ENCODE measurements at places on chromosomes 4 and X.
A peak's percentile ranks its signal among the peaks of the same experiment; 100 is the strongest.

- no peak for DNase-seq
Measured at GRCh38 chr4:152352215-152352614, 183.7 kb downstream of the FBXW7 start.

DNA sequence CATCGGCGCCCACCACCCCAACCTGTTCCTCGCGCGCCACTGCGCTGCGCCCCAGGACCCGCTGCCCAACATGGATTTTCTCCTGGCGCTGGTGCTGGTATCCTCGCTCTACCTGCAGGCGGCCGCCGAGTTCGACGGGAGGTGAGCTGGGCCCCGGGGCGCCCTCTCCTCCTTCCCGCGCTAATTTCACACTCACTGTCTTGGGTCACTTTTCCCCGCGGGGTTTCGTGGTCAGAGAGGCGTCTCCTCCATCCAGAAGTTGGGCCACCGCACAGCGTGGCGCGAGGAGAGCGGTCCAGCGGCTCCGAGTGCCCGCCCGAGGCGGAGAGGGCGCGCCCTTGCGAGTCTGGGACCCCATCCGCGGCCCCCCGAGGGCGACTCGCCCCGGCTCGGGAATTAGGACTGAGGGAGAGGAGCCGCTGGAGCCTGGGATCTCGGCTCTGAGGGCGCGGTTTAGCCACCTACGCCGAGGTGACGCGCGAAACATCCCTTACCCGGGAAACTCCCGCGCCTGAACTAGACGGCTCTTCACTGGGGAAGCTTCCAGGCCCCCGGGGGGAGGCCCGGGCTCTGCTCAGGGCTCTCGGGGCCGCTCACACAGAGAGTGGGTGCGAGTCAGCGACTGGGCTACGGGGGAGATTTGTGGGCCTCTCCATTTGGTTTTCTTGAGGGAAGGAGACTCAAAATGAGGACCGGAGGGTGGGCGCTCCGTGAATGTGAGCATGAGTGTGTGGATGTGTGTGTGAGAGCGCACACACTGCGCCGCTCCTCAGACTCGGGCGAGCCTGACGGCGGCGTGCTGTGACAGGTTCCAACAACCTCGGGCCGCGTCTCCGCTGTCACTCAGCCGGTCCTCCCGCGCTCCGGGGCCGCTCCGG is 551 bp downstream of the NPNT start:
- DNase-seq: peak; percentile 78

DNA sequence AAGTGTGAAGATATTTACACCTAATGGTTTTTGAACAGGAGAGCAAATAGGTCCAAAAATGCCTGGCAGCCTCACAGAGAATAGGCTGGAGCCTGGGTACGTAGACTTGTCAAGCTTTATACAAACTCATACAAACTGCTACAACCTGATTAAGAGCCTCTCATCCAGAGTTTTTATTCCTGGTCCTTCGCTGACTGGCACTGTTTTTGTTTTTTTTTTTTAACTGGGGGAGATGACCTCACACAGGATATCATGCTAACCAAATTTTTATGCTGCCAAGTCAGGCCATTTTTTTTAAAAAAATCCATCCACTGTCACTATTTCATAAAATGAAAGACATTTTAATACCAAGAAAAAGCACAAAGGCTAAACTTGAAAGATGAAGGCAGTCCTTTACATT is 1.9 kb downstream of the FAM114A1 start:
- DNase-seq: no peak

- DNase-seq: no peak
Measured at GRCh38 chr4:88366460-88366859, 12.2 kb upstream of the HERC6 start.

DNA sequence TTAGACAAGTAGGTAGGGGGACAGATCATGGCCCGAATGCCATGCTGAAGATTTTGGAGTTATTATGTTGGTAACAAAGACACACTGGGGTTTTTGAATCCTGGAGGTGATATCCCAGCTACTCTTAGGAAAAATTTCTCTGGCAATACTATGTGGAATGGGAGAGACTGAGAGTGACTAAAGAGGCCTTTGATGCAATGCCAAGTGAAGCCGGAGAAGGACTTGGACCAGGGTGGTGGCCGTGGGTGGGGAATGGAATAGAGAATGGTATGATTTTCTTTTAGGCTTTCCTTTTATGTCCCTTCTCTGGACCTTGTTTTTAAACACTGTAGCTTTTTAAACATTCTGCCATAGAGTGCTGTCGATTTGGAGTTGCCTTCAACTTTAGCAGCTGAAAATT is 141.6 kb downstream of the DCLK2 start:
- DNase-seq: no peak

DNA sequence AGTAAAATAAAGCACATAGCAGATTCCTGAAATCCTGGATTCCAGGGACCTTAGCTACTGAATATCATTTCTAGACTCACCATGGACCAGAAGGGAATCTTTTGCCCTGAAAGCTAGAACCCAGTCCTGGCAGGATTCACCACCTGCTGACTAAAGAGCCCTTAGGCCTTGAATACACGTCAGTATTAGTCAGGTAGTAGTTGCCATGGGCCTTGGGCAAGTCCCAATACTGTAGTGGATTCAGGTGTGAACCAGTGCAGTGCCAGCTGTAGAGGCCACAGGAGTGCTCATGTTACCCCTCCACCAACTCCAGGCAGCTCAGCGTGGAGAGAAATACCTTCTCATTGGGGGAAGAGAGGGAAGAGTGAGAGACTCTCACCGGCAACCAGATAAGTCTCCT is 64.1 kb upstream of the UBQLN2 start:
- no peak for DNase-seq

DNA sequence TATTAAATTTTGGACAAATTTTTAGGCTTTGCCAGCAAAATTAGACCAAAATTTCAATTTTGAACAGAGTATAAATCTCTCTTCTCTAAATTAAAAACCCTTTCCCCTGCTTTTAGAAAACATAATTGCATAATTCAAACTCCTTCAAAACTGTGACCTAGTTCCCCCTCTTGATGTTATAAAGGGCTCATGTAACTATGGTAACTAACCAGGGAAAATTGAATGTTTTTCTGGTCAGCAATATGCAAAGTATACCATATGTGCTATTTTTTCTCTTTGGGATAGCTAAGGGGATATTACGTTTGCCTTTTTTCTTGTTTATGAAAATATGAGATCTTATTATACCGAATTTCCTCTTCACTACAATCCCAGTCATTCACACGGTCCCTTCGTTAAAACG is 5.1 kb upstream of the ING2 start:
- no peak for DNase-seq

DNA sequence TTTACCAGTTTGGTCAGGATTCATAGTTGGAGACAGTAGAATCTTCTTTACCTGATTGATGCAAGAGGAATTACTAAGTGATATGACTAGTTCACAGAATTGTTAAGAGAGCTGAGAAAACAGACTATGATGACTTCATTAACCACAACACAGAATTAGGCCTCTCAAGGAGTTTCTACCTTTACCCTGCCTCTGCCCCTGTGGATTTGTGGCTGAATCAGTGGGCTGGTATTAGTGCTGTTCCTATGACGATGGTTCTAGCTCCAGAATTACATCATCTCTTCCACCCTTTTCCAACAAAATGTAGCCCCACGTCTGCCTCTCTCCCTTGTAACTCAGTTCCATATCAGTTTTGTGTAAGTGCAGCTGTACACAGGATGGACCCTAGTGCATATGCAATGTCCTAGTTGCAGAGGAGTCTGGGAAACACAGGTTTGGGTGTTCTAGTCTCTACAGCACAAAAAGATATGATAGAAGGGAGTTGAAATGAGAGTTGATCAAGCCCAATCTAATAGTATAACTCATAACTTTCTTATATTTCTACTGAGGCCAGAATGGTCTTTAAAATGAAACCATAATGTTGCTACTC is 99.3 kb downstream of the ANXA5 start:
- no peak for DNase-seq

DNA sequence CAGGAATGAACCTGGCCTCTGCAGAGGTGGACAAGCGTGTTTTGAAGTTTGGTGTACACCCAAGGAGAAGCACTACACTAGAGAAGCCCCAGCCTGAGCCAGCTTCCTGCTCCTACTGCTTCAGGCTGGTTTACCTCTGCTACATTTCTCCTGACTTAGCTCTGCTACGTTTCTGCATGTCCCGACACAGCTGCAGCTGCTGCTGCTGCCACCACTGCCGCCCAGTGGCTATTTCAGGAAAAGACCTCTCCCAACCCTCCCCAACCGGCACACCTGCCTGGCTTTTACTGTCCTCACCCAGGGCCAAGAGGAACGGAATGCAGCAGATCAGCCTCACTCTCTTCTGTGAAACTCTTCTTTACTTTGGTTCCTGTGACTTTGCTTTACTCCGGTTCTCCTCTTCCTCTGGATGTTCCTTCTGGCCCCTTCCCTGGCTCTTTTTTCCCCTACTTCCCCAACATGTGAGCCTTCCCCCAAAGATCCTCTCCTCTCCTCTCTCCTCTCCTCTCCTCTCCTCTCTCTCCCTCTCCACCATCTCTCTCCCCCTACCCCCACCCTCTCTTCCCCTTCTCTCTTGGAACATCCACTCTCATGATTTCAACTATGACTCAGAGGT is 3.1 kb upstream of the P2RY4 start:
- no peak for DNase-seq

DNA sequence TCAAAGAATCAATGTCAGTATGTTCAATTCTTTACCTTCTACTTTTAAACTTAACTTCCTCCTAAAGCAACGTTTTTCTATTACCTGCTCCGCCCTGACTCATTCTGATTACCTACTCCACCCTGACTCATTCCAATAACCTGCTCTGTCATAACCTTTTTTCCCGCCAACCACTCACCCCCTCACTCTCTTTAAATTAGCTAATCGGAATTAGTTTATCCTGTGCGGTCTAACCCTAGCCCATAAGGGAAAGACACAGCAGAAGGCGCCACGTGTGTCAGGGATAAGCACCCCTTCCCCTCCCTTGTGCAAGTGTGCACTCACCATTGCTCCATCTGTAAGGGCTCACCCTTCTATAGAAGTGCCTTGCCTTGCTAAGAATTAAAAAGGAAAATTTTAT is 64.4 kb downstream of the EIF4E start:
- DNase-seq: no peak

DNA sequence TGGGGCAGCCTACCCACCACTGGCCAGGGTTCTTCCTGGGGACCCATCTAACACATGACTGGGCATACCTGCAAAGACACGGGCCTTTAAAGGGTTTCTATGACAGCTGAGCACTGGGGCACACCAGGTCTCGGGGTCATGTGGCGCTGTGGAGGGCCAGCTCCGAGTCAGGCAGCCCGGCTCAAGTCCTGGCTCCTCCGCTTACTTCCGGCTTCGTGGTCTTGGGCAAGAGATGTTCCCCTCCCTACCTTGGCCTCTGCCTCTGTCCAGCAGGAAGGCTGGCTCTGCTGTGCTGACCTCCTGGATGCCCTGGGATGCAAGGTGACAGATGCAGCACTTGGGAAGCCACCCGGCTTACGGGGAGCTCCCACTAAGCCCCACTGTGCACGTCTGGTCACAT is 37.6 kb downstream of the HTRA3 start:
- no peak for DNase-seq

DNA sequence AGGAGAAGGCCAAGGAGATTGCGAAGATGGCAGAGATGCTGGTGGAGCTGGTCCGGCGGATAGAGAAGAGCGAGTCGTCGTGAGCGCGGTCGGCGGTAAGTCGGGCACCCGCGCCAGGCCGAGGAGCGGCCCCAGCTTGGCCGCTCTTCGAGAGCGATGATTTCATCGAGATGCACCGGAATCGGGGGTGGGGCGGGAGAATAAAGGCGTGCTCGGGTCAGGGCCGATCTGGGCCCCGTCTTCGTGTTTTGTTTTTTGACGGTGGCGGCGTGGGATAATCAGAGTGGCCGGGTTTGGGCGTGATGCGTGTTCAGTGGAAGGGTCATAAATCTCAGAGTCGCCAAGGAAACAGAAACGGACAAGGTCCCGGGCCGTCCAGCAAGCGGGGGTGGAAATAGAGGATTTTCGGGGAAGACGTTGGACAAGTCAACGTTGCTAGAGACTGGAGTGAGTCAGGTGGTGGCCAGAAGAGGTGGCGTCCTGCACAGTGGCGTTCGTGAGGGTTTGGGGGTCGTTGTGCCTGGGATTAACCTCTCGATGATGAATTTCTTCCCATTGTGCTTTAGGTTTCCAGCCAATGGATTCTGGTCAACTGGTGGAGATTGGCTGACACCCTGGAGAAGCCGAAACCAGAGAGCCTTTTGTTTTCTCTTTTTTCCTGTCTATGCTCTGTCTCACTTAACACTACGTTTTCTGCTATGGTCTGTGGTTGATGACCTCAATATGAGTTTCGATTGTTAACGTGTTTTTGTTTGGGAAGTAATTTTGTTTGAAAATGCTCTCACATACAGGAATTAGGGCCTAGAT is 882 bp downstream of the MRFAP1 start:
- DNase-seq: no peak

DNA sequence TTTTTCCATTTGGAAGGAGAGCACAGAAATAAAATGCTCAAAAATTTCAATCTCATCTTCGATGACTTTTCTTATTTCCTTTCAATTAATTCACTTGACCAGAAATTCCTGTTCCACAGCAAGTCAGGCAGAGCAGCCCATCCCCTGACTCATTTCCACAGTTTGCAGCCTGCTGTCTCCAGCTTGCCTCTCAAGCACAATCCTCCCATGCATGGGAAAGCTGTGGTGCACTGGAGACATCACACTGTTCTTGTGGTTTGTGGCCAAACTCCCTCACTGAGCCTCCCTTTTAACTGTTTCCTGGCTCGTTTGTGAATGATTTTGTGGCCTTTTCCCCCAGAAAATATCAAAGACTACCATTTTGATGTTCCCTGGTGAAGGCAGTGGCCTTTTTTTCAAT is 114.0 kb upstream of the ENPEP start:
- no peak for DNase-seq

- no peak for DNase-seq
Measured at GRCh38 chrX:151825925-151826485, 86.7 kb upstream of the MAGEA4 start.

GRCh38 chrX:53486285-53486684 is 52.1 kb upstream of the HSD17B10 start:
- no peak for DNase-seq

GRCh38 chr4:35106091-35106734 is 1138.1 kb downstream of the ARAP2 start:
- no peak for DNase-seq

DNA sequence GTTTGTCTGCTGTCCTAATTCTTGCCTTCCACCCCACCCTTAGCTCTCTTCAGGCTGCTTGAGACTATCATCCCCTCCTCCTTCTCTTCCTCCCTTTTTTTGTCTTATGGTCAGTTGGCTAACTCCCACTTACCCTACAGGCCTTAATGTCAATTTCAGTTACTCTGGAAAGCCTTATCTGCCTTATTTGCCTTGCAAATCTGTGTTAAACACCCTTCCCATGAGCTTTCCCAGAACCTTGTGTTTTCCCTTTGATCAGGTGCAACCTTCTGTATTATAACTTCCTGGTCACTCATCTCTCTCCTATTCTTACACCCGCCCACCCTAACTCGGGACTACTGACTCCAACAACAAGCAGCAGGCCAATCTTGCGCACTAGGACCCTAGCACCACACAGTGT is 74.8 kb downstream of the COX18 start:
- DNase-seq: no peak

GRCh38 chrX:68684291-68684918 is 36.9 kb downstream of the STARD8 start:
- DNase-seq: no peak

GRCh38 chr4:6124386-6125102 is 75.8 kb downstream of the JAKMIP1 start:
- DNase-seq: peak; percentile 62
